ENCODE measurements at places on chromosomes 7 and 10.

DNA sequence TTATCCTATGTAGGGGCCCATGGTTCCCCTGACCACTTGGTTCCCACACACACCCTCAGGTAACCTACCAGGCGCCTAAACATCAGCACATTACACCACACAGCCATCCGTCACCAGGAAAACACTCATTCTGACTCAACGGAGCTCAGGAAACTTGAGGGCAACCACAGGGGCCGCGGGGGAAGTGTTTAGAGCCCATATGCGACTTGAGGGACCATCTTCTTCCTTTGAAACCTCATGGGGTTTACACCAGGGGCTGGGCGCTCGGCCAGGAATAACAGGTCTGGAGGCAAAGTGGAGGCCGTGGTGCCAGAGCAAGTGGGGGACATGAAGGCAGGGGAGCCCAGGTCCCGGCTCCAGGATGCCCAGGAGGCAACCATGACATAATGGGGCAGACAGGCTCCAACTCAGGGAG is 1.5 kb downstream of the STX1A start:
- DNase-seq: no peak

- no peak for DNase-seq
Measured at GRCh38 chr7:23373151-23374004, 74.2 kb downstream of the MALSU1 start.

DNA sequence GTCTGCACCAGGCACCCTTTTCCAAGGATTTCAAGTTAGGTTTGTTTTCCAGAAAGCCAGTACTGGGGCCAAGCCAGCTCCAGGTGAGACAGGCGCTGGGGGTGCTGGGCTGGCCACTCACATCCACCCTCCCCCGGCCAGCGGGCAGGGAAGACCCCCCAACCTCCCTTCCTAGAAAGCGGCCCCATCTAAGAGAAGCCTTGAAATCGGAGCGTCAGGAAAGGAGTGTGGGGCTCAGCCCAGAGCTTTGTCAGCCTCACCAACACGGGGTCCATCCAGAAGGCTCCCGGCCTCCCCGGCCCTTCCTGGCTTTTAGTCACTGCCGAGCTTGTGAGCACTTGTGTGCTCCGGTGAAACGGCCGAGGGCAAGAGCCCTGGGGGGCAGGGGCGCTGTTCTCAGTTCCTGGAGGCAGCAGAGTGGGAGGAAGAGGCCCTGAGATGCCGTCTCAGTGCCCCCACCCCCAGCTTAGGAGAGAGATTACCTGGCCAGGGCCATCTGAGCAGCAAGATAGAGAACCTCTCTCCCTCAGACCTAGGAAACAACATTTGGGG is 39.6 kb downstream of the PDGFA start:
- no peak for DNase-seq

DNA sequence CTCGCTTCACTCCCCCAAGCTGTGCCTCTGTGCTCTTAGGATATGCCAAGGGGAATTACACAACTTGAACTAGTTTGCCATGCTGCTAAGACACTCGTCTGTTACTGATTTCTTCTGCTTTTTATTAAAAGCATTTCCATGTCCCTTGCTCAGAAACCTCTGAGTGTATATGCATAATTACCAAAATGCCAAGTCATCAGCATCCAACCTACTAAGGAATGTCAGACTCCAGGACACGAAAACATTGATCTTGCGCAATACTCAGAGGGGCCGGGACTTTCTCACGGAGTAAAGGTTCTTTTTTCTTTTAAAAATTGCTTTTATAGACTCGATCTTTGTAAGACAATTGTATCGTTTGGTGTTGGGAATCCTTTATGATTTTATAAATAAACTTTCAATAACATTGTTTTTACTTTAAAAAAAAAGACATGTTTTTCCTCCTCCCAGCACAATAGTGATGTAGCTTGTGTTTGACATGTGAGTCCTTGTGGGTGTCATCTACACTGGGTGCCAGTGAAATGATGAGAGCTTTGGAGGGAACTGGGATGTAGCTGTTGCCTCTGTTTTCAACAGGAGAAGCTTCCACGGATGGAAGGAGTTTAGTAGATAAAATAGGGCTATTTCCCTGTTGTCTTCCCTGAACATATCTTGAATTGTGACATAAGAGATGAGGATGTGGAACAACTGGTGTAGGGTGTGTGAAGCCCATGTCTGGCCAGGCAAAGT is 43.6 kb downstream of the CNNM1 start:
- no peak for DNase-seq

GRCh38 chr10:14545827-14546226 is 215.1 kb upstream of the FRMD4A start:
- DNase-seq: no peak

GRCh38 chr10:114406455-114406854 is 2.2 kb upstream of the AFAP1L2 start:
- no peak for DNase-seq

DNA sequence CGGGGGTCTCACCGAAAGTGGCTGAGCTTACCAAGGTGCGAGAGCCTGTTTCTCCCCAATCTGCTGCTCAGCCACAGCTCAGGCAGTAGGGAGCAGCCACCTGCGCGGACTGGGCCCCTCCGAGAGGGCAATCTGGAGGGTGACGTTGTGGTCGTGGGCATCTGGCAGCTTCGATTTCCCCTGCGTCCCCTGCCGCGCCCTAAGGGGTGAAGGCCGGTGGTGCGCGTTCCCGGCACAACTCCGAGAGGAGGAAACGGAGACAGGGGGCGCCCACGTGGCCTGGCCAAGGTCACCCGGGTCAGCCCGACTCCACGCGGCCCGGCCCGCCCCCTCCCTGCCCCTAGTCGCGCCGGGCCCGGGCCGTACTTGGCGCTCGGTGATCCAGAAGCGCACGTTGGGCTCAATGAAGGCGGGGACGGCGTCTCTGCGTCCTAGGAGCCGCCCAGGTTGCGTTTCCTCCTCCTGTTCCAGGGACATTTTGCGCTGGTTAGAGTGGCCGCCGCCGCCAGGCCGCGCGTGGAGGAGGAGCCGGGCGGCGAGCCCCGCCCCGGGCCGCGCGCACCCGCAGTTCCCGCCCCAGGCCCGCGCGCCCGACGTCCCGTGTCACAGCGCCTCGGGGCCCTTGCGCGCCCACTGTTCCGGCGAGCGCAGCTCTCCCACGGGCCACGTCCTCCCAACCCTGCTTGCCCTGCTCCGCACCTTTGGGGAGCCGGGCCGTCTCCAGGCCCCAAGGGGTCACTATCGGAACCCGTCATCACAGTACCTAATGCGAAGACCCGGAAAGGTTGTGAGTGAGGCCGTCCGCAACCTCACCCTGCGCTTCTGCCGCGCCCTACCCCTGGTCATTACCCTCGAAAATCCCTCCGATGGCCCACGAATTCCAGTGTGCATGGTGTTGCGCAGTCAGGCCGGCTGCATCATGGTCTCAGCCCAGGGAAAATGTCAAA is at the start of gene SFXN4:
TSS of gene SFXN4 (minus strand) at position 544 of the 947 bp plus-strand sequence. CDS start at position 477, 67 bp downstream.
- DNase-seq: peak; percentile 92

DNA sequence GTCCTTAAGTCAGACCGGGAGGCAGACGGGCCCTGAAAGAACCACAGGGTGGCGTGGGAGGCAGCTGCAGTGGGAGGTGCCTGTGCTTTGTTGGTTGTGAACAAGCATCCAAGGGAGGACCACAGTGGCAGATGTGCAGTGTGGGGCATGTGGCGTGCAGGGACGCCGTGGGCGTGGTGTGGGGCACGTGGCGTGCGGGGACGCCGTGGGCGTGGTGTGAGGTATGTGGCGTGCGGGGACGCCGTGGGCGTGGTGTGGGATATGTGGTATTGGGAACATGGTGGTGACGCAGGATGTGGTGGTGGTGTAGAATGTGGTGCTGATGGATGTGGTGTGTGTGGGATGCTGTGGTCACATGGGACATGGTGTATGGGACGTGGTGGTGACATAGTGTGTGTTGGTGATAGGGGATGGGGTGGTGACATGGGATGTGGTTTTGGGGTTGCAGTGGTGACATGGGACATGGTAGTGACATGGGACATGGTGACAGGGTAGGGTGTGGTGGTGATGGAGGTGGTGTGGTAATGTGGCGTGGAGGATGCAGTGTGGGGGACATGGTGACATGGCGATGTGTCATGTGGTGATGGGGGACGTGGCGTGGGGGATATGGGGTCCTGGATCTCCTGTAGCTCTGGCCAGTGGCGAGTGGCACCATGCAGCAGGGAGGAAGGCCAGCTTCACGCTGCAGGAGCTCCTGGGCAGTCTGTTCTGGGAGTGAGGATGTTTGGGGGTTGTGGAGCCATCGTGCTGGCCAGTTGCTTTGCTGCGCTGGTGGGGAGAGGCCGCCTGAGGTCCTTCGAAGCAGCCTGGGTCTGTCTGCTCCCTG is 78.8 kb downstream of the INPP5A start:
- no peak for DNase-seq

- DNase-seq: no peak
Measured at GRCh38 chr7:27890205-27890849, 150.4 kb downstream of the TAX1BP1 start.

DNA sequence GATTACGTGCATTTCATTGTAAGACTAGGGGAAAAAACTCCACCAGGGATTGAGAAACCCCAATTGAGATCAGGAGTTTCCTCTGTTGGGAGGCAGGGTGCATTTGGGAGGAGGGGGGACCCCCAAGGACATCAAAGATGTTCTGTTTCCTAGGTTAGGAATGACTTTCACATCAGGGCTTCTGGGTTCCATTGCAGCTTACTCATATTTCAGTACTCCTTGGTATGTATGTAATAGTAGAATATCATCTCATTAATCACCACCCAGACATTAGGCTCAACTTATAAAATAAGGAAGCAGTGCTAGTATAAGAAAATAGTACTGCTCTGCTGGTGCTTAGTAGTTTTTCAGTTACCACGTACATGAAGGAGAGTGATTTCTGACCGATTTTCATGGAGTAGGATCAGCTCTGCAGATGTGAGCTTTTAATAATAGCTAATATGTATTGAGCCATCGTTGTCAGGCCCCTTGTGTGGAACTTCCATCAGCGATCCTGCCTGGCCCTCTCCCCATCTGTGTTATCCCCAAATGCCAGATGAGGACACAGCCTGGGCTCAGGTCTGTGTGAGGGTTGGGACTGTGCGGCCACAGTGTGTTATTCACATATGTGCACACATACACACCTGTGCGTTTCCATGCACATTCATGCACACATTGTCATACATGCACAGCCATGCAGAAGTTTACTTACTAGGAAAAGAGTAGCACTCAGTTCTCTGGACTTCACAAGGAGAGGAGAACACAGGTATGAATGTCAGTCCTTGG is 23.5 kb downstream of the UPP1 start:
- DNase-seq: no peak

GRCh38 chr10:16381083-16381482 is 55.7 kb upstream of the PTER start:
- DNase-seq: no peak

Data from SK-N-SH (cell line).